ENCODE measurements at places on chromosomes 5 and 9.

- DNase-seq = no peak
Measured at GRCh38 chr5:139416651-139417050, 12.8 kb upstream of the SPATA24 start.

DNA sequence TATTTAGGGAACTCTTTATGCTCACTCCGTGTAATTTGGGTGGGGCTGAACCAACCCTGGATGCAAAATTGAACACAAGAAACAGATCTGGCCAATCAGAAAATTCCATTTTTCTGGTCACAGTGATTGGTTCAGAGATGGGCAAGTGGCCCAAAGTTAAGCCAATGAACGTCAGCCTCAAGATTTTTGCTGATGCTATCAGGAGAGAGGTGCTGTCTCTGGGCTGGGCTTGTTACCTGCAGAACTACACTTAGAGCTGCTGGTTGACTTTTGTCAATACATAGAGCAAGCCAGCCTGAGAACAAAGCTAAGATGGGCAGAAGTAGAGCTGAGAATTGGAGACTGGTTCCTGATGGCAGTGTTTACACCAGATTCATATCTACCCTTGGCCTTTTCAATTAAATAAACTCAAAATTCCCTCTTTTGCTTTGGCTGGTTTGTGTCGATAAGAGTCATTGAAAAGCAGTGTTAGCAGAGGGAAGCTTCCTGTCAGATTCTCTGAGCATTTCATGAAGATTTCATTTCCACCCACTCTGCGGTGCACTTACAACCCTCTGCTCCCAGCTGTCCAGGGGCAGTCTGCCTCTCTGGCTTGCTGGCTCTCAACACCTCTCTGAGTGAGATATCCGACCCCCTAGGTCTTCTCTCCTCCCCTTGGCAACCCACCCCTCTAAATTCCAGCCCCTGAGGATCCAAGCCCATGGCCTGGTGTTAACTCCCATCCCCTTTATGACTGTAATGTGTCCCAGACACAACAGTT, 64.5 kb upstream of the PPARGC1B start:
- DNase-seq = no peak

GRCh38 chr5:119355685-119356611, at the start of gene TNFAIP8:
TNFAIP8 (plus strand) TSS chr5:119356019; CDS start chr5:119356091, 72 bp downstream.
- no peak for DNase-seq

DNA sequence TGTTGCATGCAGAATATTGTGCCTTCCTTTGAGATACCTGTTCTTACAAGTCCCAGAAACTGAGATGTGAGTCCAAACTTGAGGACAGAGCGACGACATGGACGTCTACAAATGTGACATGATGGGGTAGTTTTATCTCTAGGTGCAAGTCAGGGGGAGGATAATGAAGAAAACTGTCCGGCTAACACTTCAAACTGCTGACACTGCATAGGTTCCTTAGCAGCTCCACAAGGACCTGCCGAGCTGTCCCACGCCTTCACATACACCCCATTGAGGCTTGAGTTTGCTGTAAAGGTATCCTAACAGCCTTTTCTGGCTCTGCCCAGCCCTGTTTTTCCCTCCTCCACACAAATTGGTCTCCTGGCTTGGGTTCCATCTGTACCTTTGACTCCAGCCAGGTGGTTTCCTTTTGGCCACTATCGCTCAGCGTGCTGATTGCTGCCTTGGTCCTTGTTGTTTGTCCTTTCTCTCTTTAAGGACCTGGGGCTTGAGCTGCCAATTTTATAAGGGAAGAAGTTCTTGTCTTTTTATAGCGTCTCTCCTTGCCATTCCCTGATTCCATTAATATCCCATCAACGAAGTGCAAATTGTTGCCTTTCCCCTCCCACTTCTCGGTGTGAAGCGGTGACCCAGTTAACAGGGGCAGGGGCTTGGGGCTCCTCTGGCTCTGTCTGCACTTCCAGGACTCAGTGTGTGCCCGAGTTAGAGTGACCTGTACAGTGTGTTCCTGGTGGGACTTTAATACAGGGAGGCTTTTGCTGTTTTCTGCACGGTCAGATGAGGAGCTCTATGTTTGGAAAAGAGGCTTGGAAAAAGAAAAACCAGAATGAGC, 100.3 kb downstream of the PCSK1 start:
- DNase-seq = no peak

DNA sequence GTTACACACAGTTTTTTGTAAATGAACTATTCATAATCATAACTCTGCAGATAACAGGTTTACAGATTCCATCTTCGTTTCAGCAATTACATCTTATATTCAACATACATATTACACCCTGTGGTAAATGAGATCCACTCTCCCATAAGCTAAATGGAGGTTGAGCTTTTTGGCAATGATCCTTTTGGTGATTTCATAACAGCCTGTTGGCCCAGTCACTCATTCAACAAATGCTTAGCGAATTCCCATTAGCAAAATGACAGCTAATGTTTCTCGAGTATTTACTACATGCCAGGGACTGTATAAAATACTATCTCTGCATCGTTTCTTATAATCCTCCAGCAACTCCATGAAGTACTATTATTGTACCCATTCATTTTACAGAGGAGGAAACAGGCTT, 25.4 kb upstream of the AGXT2 start:
- DNase-seq = no peak
